ENCODE measurements at places on chromosomes 13 and 19.

DNA sequence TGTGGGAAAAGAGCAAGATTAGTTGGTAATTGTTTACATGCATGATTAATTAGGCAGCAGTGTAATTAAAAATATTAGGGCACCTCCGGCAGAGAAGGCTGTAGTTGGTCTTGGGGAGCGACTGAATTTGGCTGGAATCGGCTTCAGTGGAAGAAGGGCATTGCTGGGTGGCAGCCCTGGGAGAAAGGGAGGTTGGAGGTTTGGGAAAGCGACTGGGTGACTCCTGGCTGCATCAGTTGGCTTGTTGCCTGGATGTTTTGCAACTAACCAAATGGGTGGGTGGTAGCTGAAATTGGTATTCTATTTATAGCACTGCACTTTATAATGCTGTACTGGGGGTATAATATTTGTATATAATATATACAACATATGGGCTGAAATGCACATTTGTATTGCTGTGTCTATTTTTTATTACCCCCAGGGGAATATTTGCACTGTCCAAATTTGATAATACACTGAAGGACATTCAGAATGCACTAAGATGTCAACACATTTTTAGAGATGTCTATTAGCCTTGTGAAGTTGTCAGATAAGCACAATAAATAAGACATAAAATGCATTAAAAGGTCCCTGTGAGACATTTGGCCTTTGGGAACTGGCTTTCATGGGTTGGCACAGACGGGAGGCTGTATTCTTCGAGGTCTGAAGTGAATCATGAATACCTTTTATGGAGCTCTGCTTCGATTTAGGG is 1.7 kb downstream of the B3GLCT start:
- DNase-seq = no peak

DNA sequence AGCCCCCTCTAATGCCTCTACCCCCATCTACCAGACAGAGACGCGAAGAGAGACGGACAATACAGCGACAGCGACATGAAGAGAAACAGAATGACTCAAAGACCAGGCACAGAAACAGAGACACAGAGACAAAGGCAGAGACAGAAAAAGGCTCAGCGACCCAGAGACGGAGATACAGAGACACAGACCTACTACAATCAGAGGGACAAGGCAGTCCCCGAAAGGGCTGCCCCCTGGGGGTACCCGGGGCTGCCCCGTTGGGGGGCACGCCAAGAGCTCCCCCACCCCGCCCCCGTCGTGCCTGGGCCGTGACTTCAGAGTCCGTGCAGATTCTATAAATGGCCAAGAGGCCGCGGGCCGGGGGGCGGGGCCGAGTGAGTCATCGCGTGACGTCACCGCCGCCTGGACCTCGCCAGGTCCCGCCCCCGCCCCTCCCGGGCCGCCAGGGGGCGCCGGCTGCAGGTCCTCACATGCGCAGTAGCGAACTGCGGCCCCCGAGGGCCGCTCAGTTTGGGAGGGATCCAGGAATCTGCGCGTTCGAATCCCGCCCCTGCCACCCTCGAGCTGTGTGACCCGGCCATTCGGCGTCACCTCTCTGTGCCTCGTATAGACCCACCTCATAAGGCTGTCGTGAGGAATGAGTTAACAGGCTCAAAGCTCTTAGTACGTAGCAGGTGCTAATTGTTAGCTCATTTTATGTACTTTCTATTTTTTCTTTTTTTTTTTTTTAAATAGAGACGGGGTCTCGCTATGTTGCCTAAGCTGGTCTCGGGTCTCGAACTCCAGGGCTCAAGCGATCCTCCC is 2.7 kb upstream of the CNN1 start:
- DNase-seq = peak; percentile 88

DNA sequence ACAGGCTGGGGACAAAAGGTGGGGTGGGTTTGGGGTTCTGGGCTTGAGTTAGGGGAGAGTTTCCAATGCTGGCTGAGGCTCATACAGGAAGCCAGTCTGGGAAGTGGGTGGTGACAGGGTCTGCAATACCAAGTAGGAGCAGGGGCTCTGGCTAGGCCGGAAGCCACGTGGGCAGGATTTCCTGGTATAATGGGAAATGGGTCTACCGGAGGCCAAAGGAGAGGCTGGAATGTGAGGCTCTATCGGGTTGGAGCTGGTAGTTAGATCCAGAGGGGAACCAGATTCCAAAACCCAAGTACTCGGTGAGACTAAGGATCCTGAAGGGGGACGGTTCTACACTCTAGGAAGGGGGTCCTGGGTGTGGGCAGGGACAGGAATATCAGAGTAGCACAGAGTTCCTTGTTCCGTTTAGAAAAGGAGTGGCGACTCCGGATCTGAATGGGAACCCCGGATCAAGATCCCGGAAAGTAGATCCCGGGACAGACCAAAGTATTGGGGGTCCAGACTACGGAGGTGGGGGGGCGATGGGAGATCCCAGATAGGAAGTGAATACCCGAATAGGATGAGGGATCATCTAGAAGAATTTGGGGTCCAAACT is 802 bp downstream of the CDC37 start:
- no peak for DNase-seq

- DNase-seq = no peak
Measured at GRCh38 chr13:44384778-44385177, 11.2 kb downstream of the SERP2 start.

- peak; percentile 15 for DNase-seq
Measured at GRCh38 chr19:46269101-46269500, 27.7 kb upstream of the HIF3A start.

DNA sequence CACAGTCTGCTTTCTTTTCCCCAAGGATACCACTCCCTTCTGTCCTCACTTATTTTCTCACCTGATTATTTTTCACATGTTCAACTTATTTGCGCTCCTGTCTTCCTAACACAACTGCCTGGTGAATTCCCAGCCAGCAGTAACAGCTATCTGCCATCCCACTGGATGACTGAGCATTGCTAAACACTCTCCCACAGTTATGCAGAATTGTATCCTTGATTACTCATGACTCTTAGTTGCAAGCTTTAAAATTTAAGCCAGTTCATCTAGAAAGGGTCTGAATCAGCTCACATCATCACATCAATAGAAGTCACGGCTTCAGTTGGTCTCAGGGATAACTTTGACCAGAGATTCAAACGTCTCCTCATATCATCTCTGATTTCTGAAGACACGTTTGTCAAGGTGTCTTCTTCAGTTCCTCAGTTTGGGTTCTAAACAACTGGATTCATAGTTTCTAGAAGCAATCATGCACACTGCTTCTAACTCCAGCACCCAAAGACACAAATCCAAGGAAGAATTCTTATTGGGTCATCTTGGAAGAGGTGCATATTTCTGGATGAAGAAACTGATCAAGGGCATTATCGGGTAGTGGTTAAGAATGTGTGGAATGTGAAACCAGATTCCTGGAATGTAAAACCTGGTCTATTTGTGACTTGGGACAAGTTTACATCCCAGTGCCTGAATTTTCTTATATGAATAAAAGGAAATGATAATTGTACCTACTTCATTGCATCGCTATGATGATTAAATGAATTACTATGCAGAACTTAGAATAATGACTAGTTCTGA is 13.9 kb upstream of the DACH1 start:
- no peak for DNase-seq

GRCh38 chr19:47637550-47637949 is 28.6 kb downstream of the BICRA start:
- no peak for DNase-seq

DNA sequence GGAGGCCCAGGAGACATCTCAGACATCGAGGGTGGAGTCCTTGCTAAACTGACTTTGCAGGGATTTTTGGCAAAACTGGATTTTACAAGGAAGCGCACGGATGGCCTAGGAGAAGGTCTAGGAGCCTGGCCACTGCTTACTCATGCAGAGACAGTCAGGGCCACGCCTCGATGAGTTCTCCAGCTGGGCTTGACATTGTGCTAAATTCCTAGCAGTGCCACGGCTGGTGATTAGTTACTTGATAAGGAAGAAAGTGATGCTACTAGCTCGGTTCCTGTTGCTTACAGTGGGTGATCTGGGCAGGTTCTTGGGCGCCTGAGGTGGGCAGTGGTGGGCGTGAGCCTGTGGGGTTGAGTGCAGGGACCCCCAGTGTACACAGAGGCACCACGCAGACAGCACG is 143.4 kb downstream of the SOX1 start:
- no peak for DNase-seq
